ENCODE measurements at places on chromosomes 2 and 18.

- no peak for DNase-seq
Measured at GRCh38 chr2:104755026-104755878, 98.7 kb upstream of the POU3F3 start.

GRCh38 chr2:36362291-36362690, 6.7 kb downstream of the CRIM1 start:
- DNase-seq: no peak

- peak; percentile 47 for DNase-seq
Measured at GRCh38 chr2:150487537-150488429, at the start of gene RND3. TSS of gene RND3 (minus strand) at chr2:150487667. CDS start at chr2:150487417, 250 bp downstream.

DNA sequence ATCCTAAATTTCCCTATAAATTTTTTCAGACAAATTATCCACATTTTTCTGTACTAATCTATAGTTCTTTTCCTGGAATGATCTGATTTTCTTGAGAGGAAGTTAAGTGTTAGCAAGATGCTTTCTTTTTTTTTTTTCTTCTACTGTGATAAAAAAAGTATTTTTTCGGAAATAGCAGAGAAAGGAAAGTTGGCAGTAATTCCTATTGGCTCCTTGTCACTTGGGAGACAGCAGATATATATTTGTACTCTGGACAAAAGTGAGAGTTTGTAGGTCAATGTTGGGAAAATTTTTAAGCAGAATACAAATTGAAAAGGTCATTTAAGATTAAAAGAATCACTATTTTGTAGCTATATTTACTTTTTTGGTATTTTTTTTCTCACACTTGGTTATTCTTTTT, 635.7 kb upstream of the NRXN1 start:
- no peak for DNase-seq

DNA sequence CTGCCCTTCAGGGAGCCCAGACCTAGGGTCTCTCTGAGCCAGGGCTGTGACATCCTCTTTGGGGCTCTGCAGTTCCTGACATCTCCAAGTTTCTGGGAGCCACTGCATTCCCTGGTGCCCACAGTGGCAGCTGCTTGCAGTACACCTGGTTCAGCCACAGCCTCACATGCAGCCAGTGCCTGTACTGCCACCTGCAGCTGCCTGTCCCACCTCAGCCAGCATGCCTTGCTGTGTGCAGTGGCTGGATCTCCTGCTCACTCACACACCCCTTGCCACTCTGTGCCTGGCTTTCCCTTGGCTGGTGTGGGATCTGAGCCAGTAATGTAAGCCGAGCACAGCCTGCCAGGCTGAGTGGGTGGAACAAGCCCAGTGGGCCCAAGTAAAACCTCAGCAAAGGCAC, 1288.7 kb downstream of the CNTNAP5 start:
- DNase-seq: no peak

DNA sequence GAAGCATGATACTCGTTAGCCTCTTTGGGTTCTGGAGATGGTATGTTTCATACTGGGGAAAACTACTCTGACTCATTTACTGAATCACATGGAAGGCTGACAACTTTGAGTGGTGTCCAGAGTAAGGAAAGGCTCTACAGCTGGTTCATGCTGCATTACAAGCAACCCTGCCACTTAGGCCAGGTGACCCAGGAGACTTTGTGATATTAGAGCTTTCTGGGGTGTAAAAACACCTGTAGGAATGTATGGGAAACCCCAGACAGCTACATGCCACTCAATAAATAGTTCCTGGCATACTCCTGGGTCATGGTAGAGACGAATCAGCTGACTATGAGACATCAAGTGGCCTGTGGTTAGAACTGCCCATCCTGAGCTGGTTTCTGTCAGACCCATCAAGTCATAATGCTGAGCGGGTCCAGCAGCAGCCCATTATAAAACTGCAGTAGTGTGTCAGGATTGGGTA, 21.3 kb upstream of the TCF7L1 start:
- no peak for DNase-seq

GRCh38 chr2:85066006-85066740, 67.0 kb upstream of the TCF7L1 start:
- no peak for DNase-seq

DNA sequence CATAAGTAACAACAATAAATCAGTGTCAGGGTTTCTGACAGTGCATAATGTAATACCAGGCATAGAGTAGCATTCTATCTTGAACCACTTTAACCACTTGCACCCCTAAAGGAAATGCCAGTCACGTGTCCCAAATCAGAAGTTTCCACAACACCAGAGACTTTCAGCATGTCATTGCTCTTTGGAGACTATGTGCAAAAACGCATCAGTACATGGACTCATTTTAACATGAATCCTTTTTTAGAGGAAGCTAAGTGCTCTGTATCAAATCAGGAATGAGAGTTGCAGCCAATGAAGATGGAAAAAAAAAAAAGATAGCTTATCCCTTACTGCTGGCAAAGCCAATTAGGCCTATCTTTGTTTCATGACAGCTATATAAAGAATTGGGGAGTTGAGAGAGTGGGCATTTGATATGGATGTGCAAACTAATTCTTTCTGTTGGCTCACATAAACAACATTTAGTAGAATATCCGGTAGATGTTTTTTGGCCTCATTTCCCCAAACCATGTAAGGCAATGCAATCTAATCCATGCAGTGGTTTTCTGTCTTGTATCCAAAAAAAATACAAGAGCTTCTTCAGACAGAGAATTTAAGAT, 353.1 kb downstream of the IRS1 start:
- DNase-seq: no peak

- no peak for DNase-seq
Measured at GRCh38 chr2:48940606-48941005, 185.1 kb upstream of the LHCGR start.

DNA sequence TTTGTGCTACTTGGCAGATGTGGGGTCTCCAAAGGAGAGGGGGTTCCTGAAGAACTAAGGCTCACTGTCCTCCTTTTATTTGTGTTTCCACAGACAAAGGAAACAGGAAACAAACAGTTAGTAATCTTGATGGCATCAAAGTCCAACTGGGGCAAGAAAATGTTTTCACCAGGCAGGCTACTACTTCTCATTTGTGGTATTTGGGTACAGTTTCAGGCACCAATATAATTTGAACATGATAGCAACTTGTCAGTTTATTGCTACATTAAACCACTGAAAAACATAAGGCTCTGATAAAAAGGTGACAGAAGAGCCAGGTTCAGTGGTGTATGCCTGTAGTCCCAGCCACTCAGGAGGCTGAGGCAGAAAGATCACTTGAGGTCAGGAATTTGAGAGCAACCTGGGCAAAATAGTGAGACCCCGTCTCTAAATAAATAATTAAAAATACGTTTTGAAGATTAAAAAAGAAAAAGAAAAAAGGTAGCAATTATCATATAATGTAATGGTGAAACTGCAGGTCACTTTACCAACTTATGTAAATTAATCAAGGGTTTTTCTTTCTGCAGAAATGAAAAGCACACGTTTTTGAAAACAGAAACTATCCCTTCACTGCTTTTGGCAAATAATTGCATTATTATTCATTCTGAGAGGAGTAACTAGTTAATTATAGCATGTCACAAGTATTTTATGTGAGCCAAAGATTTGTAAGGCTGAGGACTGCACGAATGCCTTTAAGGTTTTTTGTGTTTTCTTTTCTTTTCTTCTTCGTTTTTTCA, 157.5 kb upstream of the CAVIN2 start:
- peak; percentile 50 for DNase-seq

GRCh38 chr2:39435234-39435633, 1.9 kb downstream of the MAP4K3 start:
- no peak for DNase-seq

DNA sequence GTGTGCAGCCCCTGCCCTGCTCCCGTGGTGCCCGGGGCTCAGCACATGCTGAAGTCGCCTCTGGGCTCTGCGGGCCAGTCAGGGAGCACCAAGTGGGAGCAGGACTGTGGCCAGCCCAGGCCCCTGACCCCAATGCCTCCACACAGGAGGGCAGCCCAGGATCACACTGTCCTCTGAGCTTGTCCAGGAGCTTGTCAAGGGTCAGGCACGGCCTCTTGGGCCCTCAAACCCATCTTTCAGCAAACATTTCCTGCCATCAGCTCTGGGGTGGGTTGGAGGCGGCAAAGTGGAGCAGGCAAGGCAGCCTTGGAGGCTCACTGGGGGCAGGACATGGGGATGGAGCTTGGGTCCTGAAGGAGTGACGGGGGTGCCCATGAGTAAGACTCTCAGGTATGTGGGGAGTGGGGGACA, 10.3 kb downstream of the SNED1 start:
- no peak for DNase-seq

- no peak for DNase-seq
Measured at GRCh38 chr2:241762933-241763369, 13.7 kb upstream of the GAL3ST2 start.

DNA sequence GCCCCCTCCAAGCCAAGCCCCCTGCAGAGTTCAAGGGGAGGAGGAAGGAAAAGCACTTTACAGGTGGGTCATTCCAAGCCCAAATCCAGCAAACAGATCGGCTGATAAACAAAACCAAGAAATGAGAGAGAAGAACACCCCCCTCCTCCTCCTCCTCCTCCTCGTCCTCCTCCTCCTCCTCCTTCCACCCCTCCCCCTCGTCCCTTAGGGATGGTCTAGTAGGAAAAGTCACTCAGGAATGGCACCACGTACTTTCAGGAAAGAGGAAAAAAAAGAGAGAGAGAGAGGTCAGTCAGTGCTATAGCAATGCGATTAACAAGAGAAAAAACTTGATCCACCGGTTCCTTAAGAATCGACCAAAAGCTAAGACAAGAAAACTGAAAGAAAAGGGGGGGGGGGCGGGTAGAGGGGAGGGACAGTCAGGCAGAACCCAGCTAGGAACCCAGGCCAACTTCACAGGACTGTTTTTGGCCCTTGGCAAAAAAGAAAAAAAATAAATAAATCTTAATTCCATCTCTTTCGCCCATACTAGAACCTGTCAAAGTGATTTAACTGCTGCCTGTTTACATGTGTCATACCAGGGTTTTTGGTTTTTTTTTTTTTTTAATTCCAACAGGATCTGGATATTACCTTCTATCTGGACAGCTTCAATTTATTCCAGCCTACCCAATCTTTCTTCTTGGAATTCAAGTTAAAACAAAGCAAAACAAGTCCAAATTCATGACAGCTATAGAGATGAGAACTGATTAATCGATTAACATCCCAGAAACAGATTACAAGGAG, 906 bp downstream of the IKZF2 start:
- no peak for DNase-seq

GRCh38 chr18:46152808-46153617, 48.8 kb downstream of the HAUS1 start:
- no peak for DNase-seq

DNA sequence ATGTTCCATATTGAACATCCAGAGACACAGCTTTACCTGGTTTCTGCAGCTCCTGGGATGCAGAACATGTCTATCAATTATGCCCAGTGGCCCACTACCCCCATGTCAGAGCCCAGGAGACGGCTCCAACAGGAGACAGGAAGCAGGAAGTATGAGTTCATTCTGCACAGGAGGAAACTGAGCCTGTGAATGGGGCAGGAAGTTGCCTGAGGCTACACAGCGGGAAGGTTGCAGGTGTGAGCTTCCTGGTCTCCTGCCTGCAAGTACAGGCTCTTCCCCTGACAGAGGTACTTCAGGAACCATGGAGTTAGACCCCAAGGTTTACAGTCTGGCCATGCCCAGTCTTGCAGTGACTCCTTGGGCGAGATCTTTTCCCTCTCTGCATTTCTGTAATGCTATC, 2.8 kb upstream of the BOK start:
- DNase-seq: no peak

DNA sequence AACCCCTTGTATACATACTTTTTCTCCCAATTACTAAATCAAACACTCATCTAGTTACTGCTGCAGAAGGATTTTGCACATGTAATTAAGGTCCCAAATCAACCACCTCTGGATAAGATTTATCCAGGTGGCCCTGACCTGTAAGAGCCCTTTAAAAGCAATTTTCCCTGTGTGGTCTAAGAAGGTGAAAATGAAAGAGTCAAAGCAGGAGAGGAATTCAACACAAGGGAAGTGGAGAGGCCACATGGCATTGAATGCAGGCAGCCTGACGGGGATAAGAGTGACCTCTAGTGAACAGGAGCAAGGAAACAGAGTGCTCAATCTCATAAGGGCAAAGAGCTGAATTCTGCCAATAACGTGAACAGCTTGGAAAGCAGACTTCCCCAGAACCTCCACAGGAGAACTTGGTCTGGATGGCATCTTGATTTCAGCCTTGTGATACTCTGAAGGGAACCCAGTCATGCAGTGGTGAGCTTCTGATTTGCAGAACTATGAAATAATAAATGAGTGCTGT, 27.2 kb downstream of the PPP3R1 start:
- DNase-seq: no peak

GRCh38 chr2:28202719-28203118, 189.9 kb upstream of the FOSL2 start:
- DNase-seq: no peak

- no peak for DNase-seq
Measured at GRCh38 chr2:48519593-48519992, 10.4 kb upstream of the STON1 start.

DNA sequence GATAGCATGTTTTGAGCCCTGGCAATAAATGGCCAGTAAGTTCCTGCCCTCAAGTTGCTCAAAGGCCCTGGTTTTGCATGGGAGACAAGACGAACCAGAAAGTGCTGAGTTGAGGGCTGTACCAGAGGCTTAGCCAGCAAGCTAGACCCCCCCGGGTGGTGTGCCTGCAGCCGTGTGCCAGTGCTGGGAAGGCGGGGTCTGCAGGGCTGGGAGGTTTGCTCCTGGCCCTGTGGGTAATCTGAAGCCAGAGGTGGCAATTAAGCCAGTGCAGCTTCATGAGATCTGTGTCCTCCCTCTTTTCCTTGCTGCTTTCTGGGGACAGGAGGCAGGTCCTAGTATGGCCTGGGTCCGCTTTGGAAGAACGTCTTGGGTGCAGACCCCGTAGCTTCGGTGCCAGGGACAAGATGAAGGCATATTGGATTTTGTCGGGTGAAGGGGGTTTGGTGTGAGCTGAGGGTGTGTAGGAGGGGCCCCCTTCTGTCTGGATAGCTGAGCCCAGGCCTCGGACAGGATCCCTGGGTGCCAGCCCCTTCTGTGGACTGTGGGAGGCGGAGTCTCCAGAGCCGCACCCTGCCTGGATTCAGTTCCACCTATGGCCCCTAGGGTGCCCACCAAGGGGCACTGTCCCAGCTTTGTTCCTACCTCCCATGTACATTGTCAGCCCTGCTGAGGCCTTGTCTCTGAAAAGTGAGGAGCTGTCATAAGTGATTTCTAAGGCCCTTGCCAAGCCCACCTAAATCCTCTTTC, 15.6 kb downstream of the ATOH8 start:
- no peak for DNase-seq

DNA sequence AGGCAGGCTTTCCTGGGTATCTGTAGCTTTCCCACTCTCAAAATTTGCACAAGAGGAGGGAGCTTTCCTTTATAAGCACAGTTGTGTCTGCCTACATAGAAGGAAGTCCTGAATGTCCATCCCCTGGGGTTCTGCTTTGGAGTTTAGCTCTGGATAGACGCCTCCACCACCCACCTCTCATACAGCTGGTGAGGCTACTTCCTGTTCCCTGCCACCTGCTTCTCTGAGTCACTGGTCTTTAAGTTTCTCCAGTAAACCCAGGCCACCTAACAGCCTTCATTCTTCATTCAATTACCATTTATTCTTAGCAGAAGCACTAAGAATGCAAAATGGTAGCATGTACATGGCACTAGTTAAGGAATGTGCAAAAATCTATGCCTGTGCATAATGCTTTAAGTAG, 407.8 kb downstream of the CDH2 start:
- DNase-seq: no peak

Data from GM06990 (cell line).